ENCODE measurements at places on chromosomes 13 and 19. TPM values are rescaled to one million over a fixed set of nuclear protein-coding genes. Genes with fewer than 3 reads are reported as not detected.

DNA sequence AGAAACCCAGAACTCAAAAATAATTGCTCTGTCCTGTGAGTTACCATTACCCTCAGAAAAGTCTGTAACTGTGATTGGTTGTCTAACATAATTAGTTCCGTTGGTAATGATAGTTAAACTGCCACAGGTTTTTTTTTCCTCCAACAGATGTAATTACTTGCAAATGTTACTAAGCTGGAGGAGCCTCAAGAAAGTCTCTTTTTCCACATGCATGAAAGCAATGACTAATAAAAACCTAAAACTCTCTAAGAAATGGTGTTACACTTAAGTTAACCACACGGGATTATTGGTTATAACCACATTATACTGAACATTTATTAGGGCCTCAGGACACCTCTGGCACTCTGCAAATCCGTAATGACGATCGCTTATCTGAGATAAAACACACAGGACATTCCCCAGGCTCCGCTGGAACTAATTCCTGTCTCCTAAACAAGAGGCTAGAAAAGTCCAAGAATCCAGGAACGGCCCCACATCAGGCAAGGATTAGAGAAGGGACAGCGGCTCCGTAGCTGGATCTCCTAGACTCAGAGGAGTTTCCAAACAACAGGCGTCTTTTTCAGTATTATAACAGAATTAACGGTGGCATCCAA, 753 bp downstream of the ZNF235 start:
- no peak for DNase-seq

GRCh38 chr19:36110487-36111199, at the start of gene OVOL3:
Gene OVOL3 (plus strand): TSS chr19:36111143. CDS start chr19:36111203, 60 bp downstream.
- DNase-seq: no peak

DNA sequence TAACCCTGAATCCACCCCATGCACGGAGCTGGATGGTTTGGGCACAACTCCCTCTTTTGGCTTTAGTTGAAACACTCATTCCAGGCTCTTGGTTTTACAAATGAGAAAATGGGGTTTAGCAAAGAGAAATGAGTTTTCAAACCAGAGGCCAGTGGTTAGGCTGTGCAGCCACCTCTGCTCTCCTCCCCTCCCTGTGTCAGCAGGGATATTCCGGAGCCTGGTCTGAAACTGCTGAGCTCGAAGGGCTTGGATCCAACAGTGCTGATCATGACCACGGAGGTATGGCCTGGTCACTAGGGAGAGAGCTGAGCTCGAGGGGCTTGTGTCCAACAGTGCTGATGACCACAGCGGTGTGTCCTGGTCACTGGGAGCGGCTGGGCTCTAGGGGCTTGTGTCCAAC, 41.5 kb downstream of the ZNF787 start:
- DNase-seq: no peak

Gene ANGPTL4
- 26.0 TPM for total RNA-seq

Gene ZNF653
- 8.4 TPM for total RNA-seq

Gene IGSF23
- not detected for total RNA-seq

Data from lower leg skin (tissue), 4 donors.